ENCODE measurements at places on chromosomes 3 and 15.

GRCh38 chr3:184637705-184638104 lies 74.2 kb downstream of the MAGEF1 start:
- no peak for DNase-seq

DNA sequence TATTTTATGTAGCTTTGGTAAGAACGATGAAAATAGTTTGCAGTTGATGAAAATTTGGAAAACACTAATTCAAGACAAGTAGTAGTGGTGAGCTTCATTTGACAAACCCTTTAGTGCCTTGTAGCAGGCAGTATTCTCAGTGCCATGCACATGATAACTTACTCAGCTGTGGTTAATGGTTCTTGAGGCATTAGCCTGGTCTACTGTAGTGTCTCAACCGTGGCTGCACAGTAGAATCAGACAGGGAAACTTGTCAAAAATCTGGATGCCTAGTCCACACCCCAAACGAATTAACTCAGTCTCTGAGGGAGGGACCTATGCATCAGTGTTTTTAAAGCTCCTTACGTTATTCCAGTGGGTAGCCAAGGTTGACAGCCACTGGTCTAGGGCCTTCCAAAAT lies 45.4 kb downstream of the PSMD6 start:
- no peak for DNase-seq

DNA sequence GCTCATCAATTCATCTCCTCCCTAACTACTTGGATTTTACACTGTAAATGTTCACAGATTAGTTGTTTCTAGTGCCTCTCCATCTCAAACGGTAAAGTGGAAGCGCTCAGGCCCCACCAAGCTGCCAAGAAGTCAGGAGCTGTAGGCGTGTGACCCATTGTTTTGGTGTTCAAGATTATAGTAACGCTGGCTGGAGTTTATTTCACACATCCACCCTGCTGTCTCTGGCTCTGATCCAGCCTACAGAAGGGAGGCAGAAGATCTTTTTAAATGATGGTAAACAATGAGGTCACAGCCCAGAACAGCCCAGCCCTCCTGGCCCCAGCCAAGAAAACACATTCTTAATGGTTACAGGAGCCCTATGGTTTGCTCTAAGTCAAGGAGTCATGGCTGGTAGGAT lies 25.7 kb upstream of the GALNT15 start:
- DNase-seq: no peak

DNA sequence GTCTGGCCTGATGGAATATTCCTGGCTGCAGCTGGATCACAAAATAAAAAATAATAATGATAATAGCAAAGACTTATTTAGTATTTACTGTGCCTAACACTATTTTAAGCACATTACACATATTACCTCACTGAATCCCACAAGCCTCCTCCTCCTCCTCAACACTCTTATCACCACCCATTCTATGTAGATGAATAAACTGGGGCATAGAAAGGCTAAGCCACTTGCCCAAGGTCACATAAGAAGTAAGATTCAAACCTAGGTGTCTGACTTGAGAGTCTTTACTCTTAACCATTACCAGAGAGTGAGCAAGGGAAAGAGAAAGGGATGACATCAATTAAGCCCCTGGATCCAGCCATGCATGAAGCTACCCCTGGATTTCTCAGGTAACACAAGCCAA lies 493.1 kb downstream of the SHQ1 start:
- no peak for DNase-seq

DNA sequence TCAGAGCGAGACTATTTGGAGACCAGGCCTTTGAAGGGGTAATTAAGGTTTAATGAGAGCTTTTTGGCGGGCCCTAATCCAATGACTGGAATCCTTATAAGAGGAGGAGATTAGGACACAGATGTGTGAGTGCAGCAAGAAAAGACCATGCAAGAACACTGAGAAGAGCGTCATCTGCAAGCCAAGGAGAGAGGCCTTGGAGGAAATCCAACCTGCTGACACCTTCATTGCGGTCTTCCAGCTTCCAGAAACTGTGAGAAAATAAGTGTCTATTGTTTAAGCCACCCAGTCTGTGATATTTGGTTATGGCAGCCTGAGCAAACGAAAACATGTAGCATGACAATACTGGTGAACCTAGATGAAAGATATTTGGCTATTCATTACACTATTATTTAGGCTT lies 23.0 kb upstream of the MUSTN1 start:
- DNase-seq: no peak

DNA sequence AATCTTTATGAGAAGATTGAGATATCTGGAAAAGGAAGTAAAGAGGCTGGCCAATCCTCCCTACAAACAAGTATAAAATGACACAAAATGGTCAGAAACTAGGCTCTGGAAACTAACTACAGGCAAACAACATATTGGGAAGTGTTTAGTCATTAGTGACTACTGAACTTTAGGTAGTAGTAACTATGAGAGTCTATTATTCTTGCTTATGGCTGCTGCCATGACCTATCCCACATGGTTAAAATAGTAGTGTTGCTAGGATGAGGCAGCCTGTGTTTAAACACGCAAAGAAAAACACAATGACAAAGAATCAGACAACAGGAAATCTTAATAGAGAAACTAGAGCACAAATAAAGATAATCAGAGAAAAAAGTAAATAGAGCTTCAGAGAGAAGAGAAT lies 67.9 kb downstream of the RFX7 start:
- no peak for DNase-seq

- DNase-seq: no peak
Observed at GRCh38 chr3:166011771-166012170, 174.5 kb upstream of the BCHE start.

- no peak for DNase-seq
Observed at GRCh38 chr3:144921710-144922109, 950.1 kb downstream of the DIPK2A start.

- DNase-seq: no peak
Observed at GRCh38 chr15:80183886-80184285, 31.1 kb downstream of the FAH start.

- no peak for DNase-seq
Observed at GRCh38 chr3:8563597-8563996, 62.0 kb downstream of the LMCD1 start.

DNA sequence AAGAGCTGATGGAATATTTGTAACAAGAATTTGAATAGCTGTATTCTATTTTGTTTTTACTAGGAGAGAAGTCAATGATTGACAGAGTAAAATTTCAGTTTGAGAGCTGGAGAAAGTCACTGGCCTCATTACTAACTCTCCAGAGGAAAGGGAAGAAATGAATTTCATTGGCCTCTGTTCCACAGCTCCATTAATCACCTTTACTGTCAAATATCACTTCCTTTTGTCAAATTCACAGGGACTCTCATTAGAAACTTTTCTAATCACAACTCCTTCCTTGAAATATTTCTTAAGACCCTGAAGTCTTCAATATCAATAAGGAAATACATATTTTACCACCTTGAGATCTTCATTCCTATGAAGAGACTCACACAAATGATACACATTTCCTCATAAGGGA lies 379.9 kb upstream of the RASGRP1 start:
- DNase-seq: no peak

DNA sequence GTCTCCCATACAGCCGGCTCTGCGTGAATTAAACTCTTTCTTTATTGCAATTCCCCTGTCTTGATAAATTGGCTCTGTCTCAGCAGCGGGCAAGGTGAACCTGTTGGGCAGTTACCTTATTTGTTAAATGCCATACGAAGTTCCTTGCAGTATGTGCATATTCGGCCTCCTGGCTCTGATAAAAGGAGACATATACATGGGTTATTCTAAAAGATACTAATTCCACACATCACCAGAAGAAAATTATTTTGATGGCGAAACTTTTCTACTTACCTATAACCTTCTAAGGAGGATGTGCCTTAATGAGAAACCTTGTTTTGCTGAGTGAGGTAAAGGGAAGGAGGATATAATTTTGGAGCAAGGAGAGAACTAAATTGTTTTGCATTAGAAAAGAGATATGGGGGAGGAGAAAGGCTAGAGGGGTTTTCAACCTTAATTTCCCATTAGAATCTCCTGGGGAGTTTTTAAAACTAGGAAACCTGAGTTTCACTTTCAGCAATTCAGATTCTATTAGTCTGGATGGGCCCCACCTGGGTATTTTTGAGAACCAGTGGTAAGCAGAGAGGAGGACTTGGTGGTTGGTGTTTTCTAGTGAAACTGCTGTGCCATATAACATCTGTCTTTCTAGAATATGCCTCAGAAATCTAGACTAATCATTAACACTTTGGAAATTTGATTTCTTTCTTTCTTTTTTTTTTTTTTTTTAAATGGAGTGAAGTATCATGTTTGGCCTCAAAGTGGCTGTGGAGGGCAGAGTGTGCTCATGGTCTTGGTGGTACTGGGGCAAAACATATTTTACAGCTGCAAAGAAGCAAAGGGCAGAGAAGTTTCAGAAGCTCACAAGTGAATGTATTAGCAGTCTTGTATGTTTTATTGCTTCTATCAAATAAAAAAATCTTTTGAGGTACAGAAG lies 23.0 kb downstream of the NANOGP8 start:
- DNase-seq: no peak

- no peak for DNase-seq
Observed at GRCh38 chr15:33101036-33101435, 93.5 kb downstream of the FMN1 start.

All from stimulated activated CD8-positive, alpha-beta memory T cell treated with anti-CD3 and anti-CD28 coated beads, Interleukin-2, amount 100 ng/mL, for 1 hour (primary cell).